ENCODE measurements at places on chromosomes 7 and 10.

DNA sequence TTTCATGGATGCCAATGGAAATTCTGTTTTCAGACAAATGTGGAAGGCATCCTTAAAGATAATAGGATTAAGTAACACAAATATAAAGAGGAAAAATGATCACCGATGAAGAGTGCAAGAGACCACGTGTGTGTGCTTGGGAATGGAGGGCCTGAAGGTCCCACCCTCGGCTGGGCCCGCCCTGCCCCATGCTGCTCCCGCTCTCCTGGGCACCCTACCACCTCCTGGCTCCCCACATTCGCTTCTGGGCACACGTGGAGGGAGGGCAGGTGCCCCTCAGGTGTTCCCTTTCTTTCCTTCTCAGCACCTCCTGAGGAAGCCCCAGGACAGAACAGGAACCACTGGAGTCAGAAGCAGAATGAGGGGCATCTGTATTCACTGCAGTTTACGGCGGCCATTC, 367.6 kb downstream of the DNAJB6 start:
- DNase-seq, result no peak

- DNase-seq, result no peak
These were observed 238.8 kb downstream of the ZEB1 start for GRCh38 chr10:31557854-31558253.

GRCh38 chr7:4621396-4621795, 60.7 kb upstream of the FOXK1 start:
- DNase-seq, result no peak

DNA sequence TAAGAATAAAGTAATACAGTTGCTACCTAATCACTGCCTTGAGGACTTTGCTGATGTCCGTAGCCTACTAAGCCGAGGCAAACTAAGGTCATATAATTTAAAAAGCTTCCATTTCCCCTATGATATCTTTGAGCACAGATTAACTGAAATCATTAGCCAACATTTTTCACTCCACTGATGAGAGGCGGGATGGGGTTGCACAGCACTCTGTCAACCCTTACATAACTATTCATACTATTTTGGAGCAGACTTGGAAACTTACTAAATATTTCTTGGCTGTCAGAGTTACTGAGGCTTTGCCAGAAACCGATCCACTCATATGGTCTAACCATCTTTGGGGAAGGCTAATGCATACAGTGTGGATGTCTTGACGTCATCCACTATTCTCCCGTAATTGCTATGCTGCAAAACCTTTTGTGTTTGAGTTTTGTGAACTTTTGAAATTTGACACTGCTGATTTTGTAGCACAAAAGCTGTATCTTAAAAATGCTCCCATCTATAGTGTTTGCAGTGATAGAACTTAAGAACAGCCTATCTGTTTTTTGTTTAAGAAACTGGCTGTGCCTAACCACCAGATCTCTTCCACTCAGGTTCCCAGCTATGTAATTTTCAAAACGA, 248.7 kb downstream of the TSPAN12 start:
- no peak for DNase-seq
